NCI-H1105 treated with DMSO at 0.1 percent for 48 hours (cell line): ENCODE measurements at places on chromosomes 7 and 10.

DNA sequence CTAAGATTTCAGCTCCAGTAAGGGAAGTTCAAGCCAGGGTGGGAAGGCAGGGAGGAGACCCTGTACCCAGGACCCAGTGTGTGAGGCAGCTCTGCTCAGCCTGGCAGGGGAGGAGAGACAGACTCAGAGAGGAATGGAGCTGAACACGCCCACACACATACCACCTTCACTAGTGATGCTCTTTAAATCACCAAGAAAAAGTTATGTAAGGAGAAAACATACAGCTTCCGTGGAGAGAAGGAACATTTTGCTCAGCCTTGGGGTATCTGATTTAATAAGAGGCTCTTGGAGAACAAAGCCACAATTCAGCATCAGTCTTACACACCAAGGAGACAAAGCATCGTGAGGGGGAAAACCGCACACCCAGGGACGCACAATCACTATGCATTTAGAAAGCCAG lies 62.9 kb downstream of the PRKAG2 start:
- no peak for DNase-seq

- DNase-seq, result peak; percentile 77
Observed at GRCh38 chr7:111090846-111091245, at the start of gene LRRN3. Gene LRRN3 (plus strand): TSS chr7:111091127. CDS start chr7:111122773, 31,646 bp downstream.

GRCh38 chr10:133452453-133452852 lies 1.3 kb upstream of the SCART1 start:
- no peak for DNase-seq

DNA sequence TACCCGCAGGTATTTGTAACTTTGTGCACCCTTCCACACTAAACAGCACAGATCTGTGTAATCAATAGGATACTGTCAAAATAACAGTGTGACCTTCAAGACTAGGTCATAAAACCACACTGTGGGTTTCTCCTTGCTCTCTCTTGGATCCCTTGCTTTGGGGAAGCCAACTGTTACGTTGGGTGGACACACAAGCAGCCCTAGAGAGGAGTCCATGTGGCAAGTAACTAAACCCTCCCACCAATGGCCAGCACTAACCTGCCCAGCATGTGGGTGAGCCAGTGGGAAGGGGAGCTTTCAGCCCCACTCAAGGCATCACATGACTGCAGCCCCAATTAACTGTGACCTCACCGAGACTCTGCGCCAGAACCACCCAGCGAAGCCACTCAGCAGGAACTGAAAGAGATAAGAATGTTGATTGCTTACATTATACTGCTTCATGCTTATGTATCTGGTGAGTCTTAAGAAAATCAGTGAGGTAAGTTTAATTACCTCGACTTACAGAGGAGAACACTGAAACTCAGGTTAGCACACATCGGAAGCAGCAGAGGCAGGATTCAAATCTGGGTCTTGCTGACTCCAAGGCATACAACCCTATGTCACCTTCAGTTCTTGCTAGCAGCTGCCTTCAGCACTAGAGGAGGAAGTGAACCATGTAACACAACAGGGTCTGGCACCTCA lies 9.4 kb upstream of the ZC3HAV1 start:
- no peak for DNase-seq

- DNase-seq, result no peak
Observed at GRCh38 chr7:43163885-43164284, 51.4 kb downstream of the HECW1 start.

- no peak for DNase-seq
Observed at GRCh38 chr7:22435105-22435504, 64.9 kb downstream of the STEAP1B start.

GRCh38 chr7:136139417-136139816 lies 162.3 kb upstream of the MTPN start:
- no peak for DNase-seq

GRCh38 chr7:105580022-105580740 lies 1.1 kb downstream of the EFCAB10 start:
- DNase-seq, result no peak

DNA sequence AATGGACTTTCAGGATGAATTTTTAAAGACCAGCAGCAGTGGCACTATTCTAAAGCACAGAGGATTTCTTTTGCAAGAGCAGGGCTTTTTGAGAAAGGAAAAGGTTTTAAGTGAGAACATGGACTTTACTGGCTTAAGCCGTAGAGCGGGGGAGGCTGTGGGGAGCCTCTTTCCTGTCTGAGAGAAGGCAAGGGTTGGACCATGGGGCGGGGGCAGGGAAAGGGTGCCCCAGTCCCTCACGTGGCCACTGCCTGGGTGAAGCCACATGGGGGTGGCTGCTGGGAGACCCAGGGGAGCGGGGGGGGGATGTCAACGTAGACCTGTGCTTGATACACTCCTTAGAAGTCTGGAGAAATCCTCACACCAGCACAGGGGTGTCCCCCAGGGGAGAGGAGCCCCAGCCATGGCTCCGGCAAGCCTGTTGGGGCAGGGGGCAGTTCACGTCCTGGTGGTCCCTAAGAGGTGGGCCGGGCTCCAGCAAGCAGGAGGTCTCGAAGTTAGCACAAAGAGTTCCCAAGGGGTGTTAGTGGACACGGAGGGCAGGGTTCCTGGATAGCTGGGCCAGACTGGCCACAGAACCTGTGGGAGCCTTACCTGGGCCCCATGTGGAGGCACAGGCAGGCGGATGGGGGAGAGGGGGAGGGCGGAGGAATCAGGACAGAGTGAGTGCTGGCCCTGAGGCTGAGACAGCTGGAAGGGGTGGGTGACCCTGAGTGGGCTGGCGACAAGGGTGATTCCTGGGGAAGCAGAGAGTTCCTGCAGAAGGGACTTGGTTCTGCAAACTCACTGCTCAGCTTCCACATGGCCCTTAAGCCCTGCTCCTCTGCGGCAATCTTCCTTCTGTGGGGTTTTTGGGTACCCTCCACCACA lies 36.9 kb upstream of the ELFN1 start:
- DNase-seq, result no peak

DNA sequence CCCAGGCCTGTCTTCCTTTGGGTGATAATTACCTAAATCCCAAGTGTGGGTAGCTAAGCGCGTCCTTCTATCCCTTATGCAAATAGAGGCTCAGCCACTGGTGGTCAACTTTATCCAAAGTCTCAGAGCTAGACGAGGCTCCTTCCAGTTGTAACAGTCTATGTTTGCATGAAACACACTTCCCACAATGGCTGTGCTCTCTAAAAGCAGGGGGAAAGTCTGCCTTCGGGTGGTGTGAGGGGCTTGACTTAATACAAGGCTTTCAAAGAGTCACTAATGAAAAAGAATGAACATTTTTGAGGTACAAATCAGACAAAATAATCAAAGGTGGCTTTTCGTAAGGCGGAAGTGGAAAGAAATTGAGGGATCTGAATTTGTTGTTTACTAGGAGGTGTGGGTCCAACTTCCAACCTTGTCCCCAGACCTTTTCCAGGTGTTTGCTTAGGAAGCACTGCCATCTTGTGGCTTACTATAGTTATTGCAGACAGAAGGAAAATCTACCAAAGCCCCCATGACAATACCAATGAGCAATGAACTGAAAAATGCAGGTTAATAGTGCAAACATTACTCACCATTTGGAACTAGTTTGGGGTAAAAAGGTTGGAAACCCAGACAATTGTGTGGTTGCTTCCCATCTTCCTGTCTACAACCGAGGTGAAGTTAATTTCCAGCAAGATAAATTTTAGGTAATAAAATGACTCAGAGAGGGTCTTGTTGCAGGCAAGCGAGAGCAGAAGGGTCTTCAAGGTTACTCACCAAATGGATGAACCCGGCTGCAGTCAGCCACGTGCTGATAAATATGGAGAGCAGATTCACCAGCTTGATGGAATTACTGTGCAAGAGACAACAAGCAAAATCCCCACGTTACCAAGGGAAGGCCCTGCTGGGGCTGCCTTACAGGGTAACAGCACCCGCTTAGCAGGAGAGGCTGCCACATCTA lies 525.7 kb downstream of the KCNMA1 start:
- peak; percentile 46 for DNase-seq

DNA sequence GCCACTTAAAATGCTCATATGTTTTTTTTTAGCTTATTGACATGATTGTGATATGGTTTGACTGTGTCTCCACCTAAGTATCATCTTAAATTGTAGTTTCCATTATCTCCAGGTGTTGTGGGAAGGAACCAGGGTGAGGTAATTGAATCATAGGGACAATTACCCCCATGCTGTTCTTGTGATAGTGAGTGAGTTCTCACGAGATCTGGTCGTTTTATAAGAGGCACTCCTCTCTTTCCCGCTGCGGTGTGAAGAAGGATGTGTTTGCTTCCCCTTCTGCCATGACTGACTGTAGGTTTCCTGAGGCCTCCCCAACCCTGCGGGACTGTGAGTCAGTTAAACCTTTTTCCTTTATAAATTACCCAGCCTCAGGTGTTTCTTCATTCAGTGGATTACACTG lies 80.5 kb upstream of the ETV1 start:
- no peak for DNase-seq

- no peak for DNase-seq
Observed at GRCh38 chr7:79159040-79159664, 294.3 kb downstream of the MAGI2 start.

- no peak for DNase-seq
Observed at GRCh38 chr7:54879776-54880175, 120.8 kb upstream of the SEC61G start.

- DNase-seq, result no peak
Observed at GRCh38 chr7:29893351-29893965, 87.2 kb downstream of the WIPF3 start.

- no peak for DNase-seq
Observed at GRCh38 chr10:4848356-4849041, 22.5 kb downstream of the AKR1E2 start.

DNA sequence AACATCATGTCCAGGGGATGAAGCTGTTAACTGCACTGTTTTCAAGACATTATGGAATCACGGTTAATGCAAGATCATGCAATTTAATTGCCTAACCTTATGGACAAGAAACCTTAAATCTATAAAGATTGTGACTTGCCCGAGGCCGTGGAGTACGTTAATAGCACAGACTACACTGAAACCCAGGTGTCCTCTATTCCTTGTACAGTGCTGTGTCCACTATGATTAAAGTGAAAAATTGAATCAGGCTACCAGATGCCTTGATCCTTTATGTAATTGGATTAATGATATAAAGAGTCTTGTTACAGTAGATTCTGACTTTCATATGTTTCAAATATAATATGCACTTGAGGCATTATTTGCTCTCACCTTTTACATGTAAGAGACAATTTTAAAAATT lies 33.9 kb upstream of the ETV1 start:
- DNase-seq, result no peak

- DNase-seq, result no peak
Observed at GRCh38 chr7:138282997-138283396, 177.1 kb upstream of the TRIM24 start.

DNA sequence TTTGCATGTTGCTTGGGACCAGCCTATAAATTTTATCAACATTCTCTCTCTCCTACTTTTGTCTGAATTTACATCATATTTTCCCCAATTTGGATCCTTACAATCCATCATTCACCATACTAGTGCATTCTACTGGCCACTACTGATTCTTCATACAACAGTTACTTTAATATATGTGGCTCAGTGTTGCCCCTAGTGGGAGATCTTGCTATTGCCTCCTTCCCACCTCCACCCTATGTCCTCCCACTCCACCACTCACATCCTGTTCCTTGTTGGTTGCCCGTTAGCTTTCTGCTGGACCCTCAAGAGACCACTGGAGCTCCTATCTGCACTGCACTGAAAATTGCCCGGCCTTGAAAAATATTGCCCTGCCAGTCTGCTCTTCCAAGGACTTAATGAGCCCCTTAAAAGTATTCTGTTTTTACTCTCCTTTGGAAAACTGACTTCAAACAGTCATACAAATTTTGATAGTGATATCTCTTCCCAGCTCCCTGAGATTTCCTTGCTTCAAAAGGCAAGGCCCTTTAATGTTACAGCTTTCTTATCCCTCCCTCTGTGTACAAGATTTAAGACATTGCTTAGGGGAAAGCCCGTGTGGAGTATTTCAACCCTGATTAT lies 243.2 kb upstream of the TMEM229A start:
- no peak for DNase-seq

DNA sequence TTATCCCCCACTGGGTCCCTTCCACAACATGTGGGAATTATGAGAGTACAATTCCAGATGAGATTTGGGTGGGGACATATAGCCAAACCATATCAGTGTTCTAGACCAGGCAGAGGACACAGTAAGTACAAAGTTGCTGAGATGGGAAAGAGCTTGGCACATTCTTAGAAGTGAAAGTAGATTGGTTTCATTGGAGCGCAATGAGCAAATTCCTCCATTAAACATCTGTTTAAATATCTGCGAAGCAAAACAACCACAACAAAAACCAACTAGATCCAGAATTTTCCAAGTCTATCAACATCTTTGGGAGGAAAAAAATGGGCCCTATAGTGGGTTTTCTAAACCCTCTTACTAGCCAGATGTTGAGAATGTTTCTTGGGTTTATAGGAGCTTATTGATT lies 80.0 kb upstream of the STEAP1B start:
- DNase-seq, result no peak

- no peak for DNase-seq
Observed at GRCh38 chr10:69873135-69873639, 71.5 kb downstream of the COL13A1 start.

DNA sequence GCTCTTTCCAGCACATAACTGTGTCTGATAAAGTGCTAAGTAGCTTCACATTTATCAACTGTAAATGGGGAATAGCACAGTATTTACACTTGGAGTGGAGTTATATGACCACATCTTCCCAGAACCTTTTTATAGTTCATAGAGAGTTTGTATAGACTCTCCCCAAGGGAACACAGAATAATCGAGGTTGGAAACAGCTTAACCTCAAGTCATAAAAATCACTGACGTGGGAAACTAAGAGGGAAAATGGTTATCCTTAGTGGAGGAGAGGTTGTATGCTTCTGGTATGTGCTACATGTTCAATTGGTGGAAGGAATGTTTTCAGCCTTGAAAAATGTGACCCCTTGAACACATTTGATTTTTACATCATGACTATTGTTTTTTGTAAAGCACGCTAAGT lies 167.9 kb upstream of the KIAA1217 start:
- no peak for DNase-seq

GRCh38 chr10:117162093-117163060 lies 24.3 kb upstream of the VAX1 start:
- DNase-seq, result no peak

DNA sequence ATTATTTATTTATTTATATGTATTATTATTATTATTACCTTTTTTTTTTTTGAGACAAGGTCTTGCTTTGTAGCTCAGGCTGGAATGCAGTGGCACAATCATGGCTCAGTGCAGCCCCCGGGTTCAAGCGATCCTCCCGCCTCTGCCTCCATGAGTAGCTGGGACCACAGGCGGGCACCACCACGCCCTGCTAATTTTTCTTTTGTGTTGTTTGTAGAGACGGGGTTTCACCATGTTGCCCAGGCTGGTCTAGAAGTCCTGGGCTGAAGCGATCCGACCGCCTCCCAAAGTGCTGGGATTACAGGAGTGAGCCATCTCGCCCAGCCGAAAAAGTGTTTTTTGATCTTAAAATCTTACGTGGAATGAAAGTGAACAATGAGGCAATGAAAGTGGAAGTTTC lies 79.4 kb upstream of the C1GALT1 start:
- DNase-seq, result no peak

- no peak for DNase-seq
Observed at GRCh38 chr7:13731643-13732042, 257.8 kb downstream of the ETV1 start.

- no peak for DNase-seq
Observed at GRCh38 chr10:70475661-70476060, 2.9 kb upstream of the PALD1 start.
